Mucosa of descending colon (tissue), 3 donors: ENCODE measurements at places on chromosomes 3 and 15.

- DNase-seq = no peak
These were observed 863 bp downstream of the PSMA4 start for GRCh38 chr15:78540871-78541743.

DNA sequence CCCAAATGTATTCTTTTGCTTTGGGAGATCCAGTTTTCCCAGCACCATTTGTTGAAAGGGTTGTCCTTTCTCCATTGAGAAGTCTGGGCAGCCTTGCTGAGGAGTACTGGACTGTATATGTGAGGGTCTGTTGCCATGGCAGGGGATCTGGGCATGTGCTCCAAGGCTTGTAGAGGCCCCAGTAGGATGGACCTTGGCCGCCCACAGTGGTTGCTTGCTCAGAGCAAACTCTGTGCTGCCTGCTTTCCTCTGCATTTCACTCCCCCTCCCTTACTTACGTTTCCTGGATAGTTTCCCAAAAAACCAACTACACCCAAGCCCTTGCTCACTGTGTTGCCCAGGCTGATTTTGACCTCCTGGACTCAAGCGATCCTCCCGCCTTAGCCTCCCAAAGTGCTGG is 97.2 kb upstream of the PRR23E start:
- no peak for DNase-seq

DNA sequence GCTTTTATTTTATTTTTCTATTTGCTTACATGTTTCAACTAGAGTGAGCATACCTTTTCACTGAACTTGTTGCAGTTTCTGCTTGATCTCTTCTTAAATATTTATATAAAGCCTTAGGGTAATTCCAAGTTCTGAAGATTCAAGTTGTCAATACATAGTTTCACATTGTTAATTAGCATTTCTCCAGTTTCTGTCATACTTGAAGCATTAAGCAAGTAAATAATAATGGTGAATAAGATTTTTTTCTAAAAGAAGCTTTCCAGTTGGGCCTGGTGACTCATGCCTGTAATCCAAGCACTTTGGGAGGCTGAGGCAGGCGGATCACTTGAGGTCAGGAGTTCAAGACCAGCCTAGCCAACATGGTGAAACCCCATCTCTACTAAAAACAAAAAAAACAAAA is 53.9 kb downstream of the CALML4 start:
- no peak for DNase-seq

DNA sequence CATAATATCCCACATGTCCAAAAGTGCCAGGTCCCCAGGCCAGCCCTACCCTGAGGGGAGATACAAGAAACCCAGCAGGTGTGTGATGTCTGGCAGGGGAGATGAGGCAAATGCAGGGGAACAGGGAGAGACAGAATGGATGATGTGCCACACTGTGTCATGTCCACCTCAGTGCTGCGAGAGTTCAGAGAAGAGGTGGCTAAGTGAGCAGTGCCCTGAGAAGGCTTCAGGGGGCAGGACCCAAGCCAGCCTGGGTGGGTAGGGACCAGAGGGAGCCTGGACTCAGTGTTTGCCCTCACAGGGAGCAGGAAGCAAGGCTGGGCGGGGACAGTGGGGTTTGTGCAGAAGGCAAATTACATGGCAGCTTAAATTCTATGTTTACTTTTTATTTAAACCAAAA is 61.2 kb downstream of the KLHL6 start:
- DNase-seq = no peak

DNA sequence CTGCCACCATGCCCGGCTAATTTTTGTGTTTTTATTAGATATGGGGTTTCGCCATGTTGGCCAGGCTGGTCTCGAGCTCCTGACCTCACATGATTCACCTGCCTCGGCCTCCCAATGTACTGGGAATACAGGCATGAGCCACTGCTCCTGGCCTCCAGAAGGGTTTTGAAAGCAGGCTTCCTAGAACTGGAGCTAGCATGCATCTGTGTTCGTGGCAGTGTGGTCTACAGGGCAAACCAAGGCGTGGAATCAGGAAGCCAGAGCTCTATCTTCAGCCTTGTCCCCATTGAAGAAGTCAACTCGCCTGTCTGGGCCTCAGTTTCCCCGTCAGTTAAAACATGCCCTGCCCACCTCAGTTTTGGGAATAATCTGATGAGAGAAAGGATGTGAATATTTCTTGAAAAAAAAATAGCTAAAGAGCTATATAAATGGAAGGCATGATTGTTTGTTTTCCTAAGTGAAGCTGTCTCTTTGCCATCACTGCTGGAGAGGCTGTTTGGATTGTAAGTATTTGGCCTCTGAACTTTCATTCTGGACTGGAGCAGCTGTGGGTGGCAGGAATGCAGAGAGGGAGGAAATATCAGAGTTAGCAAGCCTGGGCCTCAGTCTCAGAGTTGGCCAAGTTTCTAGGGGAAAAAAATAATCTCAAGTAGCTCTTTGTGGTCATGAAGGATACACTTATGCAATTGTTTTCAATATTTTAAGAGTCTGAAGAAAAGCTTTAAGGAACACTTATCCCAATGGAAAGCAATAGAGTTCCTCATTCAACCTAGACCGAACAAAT is 36.5 kb upstream of the UACA start:
- no peak for DNase-seq

DNA sequence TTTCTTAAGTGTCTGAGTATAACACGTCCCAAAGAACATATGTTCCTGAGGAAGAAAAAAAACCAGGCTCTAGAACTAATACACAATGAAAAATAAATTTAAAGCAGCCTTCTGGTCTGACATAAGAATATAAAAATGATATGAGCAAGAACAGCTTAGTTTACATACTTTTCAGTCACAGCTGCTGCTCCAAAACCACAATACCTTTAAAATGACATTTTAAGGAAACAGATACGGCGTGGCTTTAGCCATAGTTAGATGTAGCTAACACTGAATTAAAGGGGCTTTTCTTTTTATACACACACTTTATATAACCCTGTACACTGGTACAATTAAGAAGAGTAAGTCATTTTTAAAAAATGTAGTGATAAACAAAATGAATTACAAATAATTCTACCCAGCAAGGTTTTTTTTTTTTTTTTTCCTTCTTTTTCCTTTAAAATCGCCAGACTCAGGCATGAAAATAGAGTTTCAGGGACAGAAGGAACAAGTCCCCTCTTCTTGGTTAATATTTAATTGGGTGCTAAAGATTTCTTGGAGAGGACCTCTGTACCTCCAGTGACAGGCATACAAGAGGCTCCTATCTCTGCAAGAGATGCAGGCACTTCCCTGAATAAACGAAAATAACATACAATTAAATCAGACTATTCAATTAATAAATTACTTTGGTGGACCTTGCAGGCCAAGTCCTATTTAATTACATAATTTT is 265.6 kb downstream of the FOXP1 start:
- DNase-seq = no peak

GRCh38 chr3:183210341-183210740 is 42.7 kb upstream of the B3GNT5 start:
- DNase-seq = no peak

GRCh38 chr3:72144773-72145505 is 360.0 kb upstream of the PROK2 start:
- DNase-seq = no peak
